AG04449 (cell line): ENCODE measurements at places on chromosomes 13 and 19.

GRCh38 chr13:110854866-110855265, 60.0 kb downstream of the ANKRD10 start:
- no peak for DNase-seq

- no peak for DNase-seq
Observed at GRCh38 chr13:48975101-48975855, 434 bp upstream of the FNDC3A start.

GRCh38 chr13:30774214-30774730, 38.9 kb downstream of the ALOX5AP start:
- no peak for DNase-seq

DNA sequence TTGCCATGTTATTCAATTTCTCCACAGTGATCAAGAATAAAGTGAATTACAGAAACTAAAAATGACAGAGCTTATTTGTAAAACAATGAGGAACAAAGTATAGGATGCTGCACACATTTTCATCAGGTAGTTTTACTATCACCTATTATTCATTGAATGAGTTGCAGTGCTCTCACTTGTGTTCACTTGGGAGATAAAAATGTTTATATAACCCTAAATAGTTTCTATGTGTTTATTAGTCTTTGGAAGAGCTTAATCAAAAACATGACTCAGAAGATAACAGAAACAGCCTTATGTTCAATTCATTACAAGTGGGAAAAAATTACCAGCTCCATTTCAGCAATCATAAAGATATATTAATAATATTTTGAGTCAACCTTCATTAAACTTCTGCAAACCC, 796.2 kb downstream of the SLITRK1 start:
- DNase-seq = no peak

DNA sequence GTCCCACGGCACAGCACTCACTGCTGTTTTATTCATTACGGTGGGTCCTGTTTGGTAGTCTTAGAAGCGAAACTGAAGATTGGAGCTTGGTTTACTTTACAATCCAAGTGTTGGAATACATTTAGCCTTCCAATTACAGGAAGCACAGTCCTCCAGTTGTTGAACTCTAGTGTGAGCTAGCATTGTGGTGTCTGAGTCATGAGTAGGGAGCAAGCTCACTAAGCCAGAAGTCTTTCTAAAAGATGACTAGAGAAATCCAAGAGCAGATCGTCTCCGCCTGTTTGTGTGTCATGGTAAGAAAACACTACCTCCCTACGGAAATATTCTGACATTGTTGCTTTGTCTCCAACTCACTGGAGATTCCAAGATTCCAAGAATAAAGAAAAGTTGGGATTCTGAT, 10.1 kb upstream of the SHISA2 start:
- peak; percentile 49 for DNase-seq

DNA sequence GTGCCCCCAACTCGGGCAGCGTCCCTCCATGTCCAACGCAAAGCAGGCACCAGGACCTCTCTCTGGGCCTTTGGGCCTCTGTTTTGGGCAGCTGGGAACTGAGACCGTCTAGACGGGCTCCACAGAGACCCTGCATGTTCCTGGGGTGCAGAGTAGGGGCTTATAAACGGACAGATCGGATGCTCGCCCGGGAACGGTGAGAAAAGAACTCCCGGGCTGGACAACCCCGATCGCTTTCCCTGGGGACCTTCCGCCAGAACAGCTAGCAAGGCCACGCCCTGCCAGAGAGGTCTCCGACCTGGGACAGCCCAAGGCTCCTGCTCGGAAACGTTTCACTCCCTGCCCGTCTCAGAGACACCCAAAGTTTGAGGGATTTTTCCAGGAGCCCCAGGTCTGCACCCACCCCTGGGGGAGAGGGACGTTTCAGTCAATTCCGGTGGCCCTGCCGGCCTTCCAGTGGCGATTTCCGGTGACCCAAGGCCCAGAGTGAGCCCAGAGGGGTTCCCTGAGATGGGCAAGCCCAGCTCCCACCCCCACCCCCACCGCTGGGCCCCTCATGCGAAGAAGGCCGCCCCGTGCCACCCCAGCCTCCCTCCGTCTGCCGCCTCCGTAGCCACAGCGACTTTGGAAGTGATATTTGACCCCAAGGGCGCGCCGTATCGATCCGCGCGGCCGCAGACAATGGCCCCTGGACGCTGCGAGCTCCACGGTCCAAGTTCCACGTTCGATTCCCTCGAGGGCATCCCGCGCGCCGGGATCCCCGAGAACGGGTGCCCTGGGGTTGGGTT, 1.7 kb downstream of the NR2F6 start:
- DNase-seq = no peak

- DNase-seq = no peak
Observed at GRCh38 chr13:20673715-20674114, 29.8 kb upstream of the IL17D start.

DNA sequence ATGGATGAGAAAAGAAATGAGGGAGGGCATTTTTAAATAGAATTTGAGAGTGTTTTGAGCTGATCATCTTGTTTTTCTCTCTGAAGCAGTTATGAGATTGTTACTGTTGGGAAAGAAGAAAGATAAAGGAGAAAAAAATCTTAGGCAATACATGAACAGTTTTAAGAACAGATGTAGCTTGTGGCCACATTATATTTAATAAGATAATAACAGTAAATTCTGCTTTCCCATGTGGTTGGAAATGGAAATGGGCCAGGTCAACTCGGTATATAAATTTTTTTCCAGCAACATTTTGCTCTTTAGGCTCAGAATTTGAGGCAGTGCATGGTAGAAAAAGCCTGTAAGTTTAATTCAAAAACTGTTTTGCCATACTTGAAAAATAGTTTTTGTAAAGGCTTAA, 118.7 kb downstream of the POSTN start:
- DNase-seq = no peak

DNA sequence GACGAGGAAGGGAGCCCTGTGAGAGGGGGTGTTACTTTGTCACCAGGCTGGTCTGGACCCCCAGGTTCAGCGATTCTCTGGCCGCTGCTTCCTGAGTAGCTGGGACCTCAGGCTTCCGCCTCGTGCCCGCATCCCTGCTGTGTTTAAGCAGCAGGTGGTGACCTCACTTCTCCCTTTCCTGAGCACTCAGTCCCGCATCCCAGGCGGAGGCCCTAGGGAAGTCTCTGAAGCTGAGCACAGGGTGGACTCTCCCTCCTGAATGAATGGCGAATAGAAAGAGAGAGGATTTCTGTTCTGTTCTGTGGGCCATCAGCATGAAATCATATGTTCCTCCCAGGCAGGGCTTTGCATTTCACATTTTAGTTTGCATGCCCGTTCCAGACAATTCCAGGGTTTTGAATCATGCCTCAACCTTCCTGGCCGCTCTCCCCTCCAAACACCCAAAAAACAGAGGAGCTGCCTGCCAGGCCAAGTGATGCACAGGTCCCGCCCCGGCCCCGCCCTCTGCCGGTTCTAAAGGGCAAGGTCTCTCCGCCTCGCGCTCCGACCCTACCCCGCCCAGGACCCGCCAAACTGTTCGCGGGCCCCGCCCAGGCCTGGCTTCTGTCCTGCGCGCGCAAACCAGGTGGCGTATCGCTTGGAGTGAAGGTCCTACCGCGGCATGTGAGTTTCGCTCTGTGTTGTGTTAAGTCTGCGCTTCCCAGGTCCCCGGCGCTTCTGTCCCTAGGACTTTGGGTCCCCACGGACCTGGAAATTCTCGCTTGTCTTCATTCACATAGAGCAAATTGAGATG, 35.1 kb upstream of the ZNF808 start:
- DNase-seq = no peak

GRCh38 chr19:4368128-4368820, 24.9 kb downstream of the MPND start:
- DNase-seq = no peak

GRCh38 chr19:18855647-18856384, 24.1 kb downstream of the UPF1 start:
- no peak for DNase-seq

DNA sequence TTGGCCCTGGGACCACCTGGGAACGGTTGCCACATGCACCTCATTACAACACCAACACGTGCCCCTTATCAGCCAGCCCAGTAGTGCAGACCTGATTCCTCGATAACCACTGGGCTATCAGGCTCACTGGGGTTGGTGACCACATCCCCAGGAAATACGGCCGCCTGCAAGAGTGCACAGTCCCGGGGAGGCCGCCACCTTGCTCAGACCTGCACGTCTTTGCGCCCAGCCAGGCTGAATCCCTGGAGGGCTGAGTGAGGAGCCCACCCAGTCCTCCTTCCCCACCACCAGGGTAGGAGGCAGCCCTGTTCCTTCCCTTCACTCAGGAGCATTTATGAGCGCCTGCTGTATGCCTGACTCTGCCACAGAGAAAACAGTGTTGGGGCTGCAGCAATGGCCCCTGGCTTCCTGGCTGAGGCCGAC, 67.8 kb downstream of the CEBPG start:
- no peak for DNase-seq

DNA sequence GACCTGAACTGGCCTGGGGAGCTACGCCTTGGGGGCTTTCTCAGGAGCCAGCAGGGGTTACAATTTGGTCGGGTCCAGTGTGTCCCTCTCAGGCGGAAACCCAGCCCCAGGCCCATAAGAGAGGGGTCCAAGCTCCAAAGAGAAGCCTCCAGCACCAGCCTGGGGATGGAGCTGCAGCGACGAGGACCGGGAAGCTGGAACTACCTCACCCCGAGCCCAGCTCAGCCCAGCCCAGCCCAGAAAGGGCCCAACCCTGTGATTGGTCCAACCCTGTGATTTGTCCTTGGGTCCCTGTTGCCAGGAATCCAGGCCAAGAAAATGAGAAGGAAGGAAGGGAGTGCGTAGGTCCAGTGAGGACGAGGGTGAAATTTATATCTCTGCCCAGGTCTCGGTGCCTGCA, 24.1 kb downstream of the CLEC4M start:
- DNase-seq = no peak

DNA sequence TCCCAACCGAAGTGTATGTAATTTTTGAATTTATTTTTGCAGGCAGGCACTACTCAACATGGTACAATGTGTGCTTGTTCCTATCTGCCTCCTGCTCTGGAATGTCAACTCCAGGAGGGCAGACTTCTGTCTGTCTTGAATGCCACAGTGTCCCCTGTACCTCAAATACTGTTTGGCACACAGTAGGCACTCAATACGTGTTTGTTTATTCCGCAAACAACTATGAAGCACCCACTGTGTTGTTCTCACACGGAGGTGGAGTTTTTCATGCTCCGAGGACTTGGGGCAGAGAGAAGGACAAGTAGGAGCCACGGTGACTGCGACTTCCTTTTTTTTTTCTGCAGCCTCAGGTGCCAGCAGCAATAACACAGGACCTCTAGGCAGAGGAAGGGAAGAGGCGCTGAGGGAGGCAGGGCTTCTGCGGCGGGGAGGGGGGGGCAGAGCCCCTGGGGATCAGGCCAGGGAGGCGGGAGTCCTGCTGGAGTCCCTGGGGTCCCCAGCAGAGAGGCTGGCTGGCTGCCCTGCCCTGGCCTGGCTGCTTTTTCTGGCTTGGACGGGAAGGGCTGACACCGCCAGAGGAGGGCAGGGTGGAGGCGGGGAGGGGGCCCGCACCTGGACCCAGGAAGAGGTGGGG, 29.3 kb upstream of the TNFAIP8L1 start:
- no peak for DNase-seq

GRCh38 chr19:57687363-57688010, 5.7 kb downstream of the ZNF551 start:
- no peak for DNase-seq

- no peak for DNase-seq
Observed at GRCh38 chr13:33050161-33050560, 33.9 kb downstream of the KL start.

DNA sequence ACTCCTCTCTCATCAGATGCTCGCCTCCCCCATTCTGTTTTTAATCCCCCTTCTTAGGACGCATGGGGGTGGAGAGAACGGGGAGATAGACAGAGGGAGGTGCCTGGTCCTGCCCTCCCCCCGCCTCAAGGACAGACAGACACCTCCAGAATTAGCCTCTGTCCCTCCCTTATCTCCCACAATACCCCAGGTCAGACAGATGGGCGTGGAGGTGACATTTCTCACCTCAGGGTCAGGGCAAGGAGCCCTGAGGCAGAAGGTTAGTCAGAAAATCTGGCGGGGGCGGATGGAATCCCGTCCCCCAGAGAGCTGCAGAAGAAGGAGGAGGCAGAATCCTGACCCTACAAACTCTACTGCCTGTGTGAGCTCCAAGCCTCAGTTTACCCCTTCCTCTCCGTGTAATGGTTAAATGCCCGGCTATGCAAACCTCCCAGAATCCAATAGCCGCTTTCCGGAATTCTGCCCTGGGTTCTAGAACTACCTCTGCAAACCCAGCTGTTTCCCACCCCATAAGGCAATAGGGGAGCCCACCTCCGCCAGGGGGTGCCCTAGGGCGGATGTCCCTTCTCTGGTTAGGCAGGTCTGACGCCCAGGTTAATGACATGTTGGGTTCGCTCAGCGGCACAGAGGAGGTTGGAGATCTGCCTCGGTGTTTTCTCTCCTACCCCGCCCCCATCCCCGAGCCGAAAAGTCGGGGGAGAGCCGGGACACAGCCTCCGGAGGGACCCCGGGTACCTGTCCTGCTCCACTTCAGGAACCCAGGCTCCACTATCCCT, 900 bp downstream of the PPP1R13L start:
- DNase-seq = no peak

- no peak for DNase-seq
Observed at GRCh38 chr13:78497702-78498355, 105.5 kb downstream of the POU4F1 start.

GRCh38 chr19:16470911-16471811, 609 bp downstream of the EPS15L1 start:
- no peak for DNase-seq

DNA sequence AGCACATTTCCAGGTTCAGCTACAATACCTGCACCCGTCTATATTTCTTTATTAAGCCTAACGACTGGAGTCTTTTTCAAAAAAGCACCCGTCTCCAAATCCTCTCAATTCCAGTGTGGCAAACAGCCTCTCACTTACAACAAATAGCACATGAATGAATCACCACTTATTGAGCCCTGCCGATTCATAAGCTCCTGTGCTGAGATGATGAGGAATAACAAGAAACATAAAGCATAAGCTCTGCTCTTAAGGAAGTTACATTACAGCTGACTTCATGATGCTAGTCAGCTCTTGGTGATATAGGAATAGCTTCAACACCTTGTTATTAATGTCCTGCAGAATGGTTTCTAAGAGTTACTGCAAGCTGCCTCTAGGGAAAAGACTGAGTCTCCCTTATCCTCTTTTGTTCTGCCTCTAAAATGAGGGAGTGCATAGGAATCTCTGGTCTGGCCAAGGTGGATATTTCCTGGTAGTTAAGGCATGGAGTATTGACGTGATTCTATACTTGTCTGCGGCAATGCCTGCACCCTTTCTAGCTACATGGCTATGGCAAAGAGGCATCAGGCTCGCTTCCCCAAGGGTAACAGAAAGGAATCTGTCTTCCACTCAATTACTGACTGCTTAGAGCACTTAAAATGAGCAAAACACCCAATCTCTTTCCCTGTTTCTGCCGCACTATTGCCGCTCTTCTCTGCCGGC, 195.7 kb downstream of the KLF12 start:
- peak; percentile 82 for DNase-seq
